Hepatocyte (in vitro differentiated cells): ENCODE measurements at places on chromosomes 1 and 21.

GRCh38 chr1:208778417-208778816 is 534.2 kb upstream of the PLXNA2 start:
- no peak for DNase-seq

DNA sequence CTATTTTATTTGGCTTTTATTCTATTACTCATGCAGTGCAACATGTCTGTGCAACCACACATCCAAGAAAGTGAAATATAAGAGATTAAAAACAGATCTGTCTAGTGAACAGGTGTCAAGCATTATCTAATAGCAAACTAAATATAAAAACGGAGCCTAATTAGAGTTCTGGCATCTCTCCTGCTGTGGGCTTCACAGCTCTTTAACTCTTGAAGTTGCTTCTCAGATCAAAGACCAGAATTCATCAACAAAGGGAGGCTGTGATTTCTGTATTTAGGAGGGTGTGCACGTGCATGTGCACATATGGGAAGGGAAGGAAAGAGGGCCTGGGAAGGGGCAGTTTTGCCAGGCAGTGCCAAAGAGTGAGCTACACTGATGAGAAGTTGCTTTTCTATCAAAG is 81.0 kb downstream of the MIS18A start:
- DNase-seq = no peak

DNA sequence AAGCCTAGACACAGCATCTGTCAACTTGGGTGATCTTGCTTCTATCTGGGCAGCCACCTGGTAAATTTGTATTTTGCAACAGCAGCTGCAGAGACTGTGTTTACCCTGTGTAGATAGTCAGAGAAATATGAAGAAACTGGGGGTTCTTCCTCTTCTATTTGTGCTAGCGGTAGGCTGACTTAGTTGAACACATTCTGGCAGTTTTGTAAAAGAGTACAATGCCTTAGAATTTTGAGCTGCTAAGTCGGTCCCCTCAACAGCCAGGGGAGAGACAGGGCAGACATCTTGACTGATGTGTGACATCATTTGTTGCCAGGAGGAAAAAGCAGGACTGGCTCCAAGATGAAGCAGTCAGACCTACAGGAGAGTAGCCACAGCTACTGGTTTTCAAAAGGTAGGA is 53.7 kb downstream of the KCNJ6 start:
- DNase-seq = peak; percentile 56

GRCh38 chr21:35482933-35483662 is 434.0 kb upstream of the RUNX1 start:
- DNase-seq = no peak

- no peak for DNase-seq
Observed at GRCh38 chr1:53626616-53627015, 112.3 kb downstream of the GLIS1 start.

DNA sequence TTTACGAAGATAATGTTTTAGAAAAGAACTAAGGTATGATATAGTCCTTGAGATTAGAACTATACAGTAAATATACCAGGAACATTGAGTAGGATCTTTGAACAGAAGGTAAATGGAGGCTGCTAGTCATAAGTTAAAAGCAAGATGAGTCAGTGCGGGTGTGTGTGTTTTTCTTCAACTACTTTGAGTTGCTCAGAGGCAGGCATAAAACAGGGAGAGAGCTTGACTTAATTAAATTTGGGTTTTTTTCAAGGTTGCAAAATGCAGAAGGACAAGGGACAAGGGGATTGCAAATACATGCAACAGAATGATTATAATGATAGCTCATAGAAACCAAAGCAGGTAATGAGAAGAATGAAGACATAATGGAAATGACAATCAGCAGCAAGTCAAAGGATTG is 815.1 kb downstream of the NCAM2 start:
- DNase-seq = no peak

GRCh38 chr21:27423038-27423437 is 456.1 kb upstream of the ADAMTS5 start:
- DNase-seq = no peak

GRCh38 chr1:82800721-82801120 is 1000.0 kb downstream of the ADGRL2 start:
- DNase-seq = no peak

- peak; percentile 25 for DNase-seq
Observed at GRCh38 chr1:39214998-39215873, 10.7 kb downstream of the MACF1 start.

- no peak for DNase-seq
Observed at GRCh38 chr1:83515578-83516154, 483.3 kb downstream of the TTLL7 start.

DNA sequence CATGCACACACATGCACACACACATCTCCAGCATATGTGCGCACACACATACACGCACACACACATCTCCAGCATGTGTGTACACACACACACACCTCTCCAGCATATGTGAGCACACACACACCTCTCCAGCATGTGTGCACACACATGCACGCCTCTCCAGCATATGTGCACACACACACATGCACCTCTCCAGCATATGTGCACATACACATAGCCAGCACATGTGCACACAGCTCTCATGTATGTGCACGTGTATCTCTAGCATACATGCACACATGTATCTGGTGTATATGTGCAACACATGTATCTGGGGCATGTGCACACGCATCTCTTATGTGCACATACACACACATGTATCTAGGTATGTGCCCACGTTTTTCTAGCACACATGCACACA is 57.9 kb downstream of the SLC19A1 start:
- no peak for DNase-seq

DNA sequence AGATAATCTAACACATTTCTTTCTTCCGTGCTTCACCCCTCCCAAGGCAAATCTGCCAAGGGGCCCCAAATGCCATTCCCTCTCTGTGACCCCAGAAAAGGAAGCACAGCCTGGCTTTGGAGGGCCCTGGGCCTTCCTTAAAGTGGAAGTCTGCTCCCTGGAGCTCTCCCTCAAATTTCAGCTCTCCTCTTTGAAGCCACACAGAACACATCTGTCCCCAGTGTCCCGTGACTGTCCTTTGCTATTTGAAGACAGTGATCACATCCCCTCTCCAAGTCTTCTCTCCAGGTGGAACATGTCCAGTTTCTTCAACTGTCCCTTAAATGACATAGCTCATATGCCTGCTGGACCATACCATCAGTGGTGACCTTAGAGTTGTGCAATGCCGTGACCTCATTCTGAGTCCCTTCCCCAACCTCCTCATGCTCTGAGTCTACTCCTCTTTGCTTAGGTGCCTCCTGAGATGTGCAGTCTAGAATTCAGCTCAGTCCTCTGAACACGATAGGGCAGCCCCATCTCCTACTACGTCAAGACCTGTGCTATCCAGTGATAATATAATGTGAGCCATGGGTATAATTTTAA is 18.4 kb upstream of the FOXO6 start:
- DNase-seq = no peak

- no peak for DNase-seq
Observed at GRCh38 chr21:39669976-39670661, 57.4 kb downstream of the B3GALT5 start.

DNA sequence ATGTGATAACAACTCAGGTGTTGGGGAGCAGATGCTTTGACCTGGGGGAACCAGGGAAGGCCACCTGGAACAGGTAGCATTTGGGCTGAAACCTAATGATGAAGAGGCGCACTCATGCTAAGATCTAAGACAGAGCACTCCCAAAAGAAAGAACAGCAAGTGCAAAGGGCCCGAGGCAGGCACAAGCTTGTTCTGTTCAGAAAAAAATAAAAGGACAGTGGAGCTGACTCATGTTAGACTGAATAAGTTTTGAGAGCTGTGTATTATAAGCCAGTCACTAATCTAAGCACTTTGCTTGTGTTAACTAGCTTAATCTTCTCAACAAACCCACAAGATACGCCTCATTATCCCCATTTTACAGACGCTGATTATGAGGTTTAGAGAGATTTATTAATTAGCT is 90.1 kb downstream of the MATN1 start:
- no peak for DNase-seq

GRCh38 chr1:77796695-77797405 is 17.4 kb downstream of the MIGA1 start:
- DNase-seq = no peak

- peak; percentile 68 for DNase-seq
Observed at GRCh38 chr1:156676820-156677615, at the start of gene NES. NES (minus strand) TSS chr1:156677407; CDS start chr1:156677264, 143 bp downstream.

DNA sequence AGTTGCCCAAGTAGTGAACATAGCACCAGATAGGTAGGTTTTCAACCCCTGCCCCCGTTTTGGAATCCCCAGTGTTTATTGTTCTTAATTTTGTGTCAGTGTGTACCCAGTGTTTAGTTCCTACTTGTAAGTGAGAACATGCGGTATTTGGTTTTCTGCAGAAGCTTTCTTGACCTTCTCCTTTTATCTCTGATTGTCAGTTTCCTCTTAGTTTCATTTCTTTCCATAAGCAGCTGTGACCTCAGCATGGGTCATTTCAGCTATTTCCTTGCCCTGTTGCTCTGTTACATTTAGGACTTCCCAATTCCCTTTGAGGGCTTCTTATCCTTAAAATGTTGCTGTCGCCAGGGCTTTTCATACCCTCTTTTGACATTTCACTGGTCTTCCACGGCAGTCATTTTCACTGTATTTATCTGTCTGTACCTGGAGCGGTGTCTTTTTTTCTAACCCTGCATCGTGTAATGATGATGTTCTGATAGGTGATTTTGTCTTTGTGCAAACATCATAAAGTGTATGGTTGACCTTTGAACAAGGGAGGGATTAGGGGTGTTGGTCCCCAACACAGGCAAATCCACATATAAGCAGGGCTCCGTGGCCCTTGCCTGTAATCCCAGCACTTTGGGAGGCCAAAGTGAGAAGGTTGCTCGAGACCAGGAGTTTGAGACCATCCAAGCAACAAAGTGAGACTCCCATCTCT is 15.0 kb downstream of the ITSN1 start:
- no peak for DNase-seq

GRCh38 chr1:201376464-201377374 is 761 bp downstream of the TNNT2 start:
- DNase-seq = peak; percentile 78

DNA sequence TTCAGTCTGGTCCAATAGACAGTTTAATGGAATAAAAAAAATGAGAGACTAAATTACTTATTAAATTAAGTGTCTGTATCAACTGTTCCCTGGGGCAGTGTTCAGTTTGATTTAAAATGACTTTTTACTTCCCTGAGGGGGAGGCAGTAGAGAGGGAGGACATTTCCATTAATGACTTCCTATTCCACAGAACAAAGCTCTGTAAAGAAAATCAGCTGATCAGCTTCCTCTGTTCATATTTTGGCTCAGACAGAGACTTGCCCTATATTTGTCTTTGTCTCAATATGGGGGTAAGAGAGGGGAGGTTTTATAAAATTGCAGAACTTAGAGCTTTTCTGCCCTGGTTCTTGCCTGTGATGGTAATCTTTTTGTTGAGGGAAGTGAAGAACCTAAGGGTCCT is 8.4 kb downstream of the CFAP126 start:
- DNase-seq = no peak

GRCh38 chr1:191145834-191146233 is 668.2 kb upstream of the BRINP3 start:
- no peak for DNase-seq

DNA sequence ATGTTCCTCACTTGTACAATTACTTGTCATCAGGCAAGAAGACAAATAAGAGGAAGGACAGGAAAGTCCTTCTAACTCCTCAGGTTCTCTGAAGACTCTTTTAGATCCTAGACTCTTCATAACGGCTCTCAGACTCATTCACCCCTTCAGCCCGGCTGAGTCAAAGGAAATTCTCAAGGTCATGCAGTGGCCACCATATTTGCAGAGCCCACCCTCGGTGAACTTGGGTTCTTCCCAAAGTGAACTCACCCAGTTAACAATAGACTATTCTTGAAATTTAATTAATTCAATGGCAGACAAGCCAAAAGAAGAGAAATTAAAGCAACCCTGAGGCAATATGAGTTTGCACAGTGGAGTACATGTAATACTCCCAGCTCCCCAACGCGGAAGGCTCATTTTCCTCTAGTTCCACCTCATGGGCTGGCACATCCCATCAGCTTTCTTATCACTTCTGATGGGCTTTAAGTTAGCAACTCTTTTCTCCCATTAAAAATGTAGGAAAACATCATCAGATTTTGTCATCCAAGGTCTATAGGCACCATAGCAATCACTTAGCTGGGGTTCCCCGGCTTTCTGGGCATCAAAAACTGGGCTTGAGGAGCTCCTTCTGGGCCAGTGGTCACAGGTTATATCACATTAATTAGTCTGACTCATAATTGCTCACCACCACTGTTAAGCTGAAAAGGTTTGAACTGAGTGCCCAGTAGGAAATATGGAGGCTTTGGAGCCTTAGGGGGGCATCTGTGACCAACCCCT is 27.8 kb upstream of the TIAM1 start:
- no peak for DNase-seq

DNA sequence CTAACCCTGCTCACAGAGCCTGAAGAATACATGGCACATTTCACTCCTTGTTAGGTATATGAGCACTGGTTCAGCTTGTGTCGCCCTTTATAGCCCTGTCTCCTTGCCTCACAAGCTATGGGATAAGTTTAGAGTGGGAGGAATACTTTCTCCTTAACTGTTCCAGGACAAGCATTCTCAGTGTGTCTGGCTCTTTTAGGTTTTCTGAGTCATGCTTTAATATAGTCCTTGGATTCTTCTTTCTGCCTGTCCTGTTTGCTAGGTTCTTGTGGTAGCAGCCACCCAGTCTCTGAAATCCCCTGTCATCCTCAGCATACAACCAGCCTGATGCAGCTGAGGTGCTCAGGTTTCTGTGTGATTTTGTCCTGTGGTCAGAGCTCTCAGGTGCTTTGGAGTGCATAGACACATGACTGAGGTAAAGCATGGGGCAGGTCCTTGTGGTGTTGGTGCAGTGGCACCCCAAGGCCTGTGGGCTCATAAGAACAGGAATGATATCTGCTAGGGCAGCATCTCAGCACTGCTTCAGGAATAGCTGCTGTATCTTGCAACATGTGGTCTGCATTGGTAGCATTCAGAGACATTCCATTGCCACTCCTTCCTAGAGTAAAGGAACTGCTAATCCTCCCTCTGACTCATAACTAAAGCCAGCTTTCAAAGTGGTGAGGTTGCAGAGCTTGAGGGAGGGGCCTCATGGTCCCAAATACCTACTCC is 14.2 kb upstream of the CASQ2 start:
- peak; percentile 85 for DNase-seq

GRCh38 chr1:25536124-25536523 is 7.3 kb upstream of the LDLRAP1 start:
- no peak for DNase-seq

- no peak for DNase-seq
Observed at GRCh38 chr1:43783671-43784205, 76.4 kb downstream of the ST3GAL3 start.

- no peak for DNase-seq
Observed at GRCh38 chr1:104987210-104987609, 1237.5 kb downstream of the AMY1C start.

- DNase-seq = peak; percentile 91
Observed at GRCh38 chr1:26697978-26698849, 2.4 kb downstream of the ARID1A start.

GRCh38 chr1:115729756-115730155 is 38.8 kb downstream of the CASQ2 start:
- no peak for DNase-seq
